GM03348 (cell line): ENCODE measurements at places on chromosomes 7 and 10.

DNA sequence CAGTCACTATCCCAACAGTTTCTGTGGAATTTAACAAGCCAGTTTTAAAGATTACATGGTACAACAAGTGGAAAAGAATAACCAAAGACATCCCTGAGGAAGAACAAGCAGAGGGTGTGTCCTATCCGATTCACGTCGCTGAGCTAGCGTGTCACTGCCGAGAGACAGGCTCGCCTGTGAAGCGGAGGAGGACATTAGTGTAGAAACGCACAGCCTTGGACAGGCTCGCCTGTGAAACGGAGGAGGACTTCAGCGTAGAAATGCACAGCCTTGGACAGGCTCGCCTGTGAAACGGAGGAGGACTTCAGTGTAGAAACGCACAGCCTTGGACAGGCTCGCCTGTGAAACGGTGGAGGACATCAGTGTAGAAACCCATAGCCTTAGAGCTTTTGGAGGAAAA, 52.7 kb upstream of the INPP5A start:
- no peak for DNase-seq

DNA sequence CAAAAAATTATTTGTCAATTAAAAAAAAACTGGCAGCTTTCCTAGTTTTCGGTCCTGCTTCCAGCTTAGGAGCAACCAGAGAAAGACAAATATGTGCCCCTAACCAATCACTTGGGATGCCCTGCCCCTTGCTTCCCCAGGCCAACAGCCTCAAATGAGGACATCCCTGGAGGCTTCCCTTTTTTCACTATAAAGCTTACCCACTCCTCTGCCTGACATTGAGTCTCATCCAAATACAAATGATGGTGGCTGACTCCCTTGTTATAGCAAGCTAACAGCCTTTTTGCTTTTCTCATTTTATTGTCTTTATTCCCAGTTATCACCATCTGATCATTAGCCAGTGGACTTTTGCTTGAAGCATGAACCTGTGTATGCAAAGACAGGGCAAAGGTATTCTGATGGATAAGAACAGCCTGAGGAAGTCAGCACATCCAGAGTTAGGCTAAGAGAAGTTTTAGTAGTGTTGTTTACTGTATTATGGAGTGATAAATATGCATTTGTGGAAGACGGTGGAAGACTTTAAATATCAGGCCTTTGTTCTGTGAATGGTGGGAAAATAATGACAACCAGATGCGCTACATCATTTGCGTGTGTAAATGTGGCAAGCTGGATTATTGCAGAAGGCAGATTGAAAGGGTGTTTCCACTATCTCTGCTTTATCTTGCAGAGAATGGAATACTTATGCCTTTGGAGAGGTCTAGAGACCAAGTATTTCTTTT, 1.7 kb upstream of the CCM2 start:
- DNase-seq: no peak

DNA sequence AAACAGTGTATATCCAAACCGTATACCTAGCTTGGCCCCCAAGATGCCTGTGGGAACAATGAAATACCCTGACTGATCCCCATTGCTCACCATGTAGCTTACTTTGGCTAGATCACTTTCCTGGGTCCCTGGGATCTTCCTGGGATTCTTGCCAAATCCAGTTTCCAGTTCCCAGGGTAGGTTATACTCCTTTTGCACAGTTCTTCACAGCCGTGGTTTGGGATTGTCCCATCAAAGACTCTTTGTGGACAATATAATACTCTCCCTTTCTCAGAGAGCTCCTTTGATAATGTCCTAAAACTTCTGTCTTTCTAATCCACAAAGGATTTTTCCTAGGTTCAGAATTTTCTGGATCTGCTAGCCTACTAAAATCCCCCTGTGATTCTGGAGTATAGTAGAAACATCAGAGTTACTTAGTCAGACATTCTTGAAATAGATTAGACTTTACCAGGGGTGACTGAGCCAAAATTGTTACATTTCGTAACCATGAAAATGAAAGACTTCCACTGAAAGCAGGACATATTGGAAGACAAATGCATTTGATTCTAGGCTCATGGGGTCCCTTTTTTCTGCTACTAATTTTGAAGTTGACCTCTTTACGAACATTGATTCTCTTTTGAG, 388.3 kb upstream of the ETV1 start:
- peak; percentile 78 for DNase-seq

DNA sequence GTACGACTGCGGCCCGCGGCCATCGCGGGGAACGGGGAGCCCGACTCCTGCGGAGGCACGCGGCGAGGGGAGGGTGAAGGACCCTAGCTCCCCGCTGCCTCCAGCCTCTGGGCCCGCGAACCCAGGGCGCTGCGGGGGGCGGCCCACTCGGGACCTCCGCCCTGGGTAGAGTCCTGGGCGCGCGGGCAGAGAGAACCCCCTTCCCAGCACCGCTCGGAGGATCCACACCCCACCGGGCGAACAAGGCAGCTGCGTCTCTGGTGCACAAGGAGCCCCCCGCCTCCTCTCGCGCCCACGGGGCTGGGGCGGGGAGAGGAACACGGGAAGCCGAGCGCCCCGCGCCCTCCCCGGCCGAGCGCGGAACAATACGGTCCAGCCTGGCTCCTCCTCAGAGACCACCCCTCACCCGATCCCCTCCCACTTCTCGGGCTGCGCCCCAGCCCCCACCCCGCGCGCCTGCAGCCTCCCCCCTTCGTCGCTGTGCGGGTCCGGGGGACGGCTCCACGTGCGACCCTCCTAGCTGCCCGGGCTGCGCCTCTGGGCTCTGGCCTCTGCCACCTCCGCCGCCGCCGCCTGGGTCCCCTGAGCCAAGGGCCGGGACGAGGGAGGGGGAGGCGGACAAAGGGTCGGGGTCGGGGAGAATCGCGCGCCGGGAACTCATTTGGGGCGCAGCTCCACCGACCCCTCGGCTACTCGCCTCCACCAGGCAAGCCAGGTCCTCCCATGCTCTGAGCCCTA, at the start of gene WDR86:
TSS of gene WDR86 (minus strand) at position 372 of the 738 bp plus-strand sequence. CDS start 449 bp downstream, outside the sequence.
- no peak for DNase-seq

DNA sequence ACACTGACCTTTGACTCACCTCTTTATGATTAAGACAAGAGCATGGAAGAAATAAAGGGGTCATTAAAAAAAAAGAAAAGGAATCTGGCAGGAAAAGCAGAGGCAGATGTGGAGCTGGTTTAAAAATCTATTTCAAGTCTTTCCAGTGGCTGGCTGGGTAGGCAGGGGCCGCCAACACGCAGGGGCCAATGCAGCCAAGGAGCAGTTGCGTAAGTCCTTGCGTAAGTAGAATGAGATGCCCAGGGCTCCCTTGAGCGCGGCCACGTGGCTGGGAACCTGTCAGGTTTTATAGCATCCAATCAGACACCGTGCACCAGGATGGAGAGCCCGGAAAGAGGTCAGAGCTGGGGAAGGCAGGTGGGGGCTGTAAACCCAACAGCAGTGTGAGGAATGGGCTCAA, 123.8 kb upstream of the INSYN2A start:
- DNase-seq: peak; percentile 48

DNA sequence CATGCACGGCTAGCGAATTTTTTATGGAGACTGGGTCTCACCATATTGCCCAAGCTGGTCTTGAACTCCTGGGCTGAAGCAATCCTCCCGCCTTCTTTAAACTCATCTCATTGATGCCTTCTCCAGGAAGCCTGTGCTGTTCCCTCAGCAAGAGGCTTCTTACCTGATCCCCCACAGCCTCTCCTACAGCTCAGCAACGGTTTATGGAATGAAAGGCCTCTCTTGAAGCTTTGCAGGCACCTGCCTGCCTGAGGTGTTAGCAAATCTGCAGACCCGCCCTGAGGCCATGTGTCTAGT, 468 bp upstream of the TRIM56 start:
- no peak for DNase-seq

DNA sequence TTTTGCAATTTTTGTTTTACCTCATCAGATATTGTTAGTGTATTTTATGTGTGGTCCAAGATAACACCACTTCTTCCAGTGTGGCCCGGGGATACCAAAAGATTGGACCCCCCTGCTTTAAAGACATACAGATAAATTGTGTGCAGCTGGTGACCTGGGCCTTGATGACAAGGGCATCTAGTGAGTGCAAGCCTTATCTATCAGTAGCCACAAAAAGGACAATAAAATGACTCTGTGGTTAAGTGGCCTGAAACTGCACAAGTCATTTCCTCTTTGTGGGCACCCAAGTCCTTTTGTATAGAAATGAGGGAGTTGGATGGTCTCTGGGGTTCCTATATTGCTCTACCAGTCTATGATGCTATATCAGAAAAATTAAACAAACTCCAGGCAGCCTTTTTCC, 98.1 kb downstream of the PARD3 start:
- no peak for DNase-seq

DNA sequence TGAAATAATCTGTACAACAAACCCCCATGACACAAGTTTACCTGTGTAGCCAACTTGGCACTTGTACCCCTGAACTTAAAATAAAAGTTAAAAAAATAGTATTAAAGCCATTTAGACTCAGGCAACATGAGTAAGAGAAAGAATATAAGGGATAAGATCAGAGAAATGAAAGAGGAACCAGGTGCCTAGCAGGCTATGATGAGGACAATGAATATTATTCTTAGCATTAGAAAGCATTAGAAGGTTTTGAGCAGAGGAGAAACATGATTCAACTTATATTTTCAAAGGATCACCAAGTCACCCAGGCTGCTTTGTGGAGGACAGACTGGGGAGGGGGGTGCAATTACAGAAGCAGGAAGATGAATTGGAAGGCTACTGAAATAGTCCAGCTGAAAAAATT, 48.1 kb upstream of the TES start:
- no peak for DNase-seq

DNA sequence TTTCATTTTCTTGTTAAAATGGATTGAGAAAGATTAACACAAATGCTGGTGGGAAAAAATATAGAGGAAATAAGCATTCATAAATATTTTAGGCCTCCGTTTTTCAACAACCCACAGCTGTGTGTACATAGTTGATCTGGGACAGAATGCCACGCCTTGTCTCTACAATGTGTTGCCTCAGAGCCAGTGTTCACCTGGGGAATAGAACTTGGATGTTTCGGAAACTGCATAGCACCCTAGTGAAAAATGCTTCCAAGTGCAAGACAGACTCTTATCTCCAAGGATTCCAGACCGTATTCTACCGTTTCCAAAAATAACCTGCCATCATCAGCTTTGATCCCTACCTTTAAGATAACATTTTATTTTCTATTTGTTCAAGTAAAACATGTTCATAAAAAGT, 260.9 kb downstream of the SDK1 start:
- no peak for DNase-seq

GRCh38 chr10:11782793-11783557, 40.2 kb upstream of the PROSER2 start:
- DNase-seq: peak; percentile 74

DNA sequence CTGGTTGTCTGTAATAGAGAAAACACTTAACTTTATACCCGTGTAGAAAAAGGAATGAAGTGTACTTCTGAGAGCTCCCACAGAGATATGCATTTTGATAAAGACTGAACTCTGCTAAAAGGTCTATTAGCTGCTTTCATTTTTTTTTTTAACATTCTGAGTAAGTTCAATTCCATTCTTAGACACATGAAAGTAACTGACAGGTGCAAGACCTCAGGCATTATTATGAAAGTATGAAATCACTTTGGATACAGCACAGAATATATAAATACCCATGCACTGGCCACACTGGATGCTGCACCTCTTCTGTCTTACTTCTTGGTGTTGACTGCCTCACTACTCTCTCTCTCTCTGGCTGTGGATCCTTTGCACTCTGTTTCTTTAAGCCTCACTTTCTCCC, 46.2 kb downstream of the VWDE start:
- DNase-seq: no peak

- DNase-seq: peak; percentile 36
Measured at GRCh38 chr7:137454246-137454724, 110.8 kb upstream of the PTN start.

DNA sequence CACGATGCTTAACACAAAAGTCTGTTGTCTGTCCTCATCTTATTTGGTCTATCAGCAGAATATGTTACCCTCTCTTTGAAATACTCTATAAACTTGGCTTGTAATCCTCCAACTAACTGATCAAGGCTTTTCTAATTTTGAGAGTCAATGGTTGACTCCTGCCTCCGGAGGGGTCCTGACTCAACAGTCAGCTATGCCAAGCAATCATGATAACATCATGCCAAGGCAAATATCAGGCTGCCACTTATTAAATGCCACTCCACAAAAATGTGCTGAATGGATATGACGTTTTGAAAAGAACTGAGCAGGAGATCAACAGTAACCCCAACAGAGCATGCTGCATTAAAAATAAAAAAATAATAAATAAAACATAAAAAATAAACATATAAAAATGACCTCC, 116.1 kb downstream of the PARD3 start:
- DNase-seq: peak; percentile 64

DNA sequence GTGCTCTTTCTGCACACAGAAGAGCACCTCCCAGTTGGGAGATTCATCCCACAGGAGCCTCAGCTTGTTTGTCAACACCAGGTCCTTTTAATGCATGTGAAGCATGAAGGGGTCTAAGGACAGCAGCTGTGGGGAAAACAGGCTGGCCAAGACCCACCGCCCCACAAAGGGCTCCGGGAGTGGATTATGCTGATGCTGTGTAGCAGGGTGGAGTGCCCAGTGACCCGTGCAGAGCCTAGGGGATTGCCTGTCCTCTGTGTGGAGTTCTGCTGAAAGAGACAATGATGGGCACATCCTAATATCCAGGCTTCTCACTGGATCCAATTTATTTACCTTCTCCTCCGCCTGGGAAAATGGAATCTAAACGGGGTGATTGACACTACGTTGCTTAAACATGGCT, 74.0 kb downstream of the PIP4K2A start:
- DNase-seq: no peak

GRCh38 chr10:31138026-31138553, 106.4 kb upstream of the ZNF438 start:
- no peak for DNase-seq

GRCh38 chr7:107944411-107945169, 53.6 kb downstream of the DLD start:
- no peak for DNase-seq

- no peak for DNase-seq
Measured at GRCh38 chr10:12848439-12849173, 152.9 kb downstream of the CCDC3 start.

- DNase-seq: no peak
Measured at GRCh38 chr7:52365349-52365748, 670.1 kb upstream of the POM121L12 start.

- no peak for DNase-seq
Measured at GRCh38 chr7:111238886-111239285, 148.0 kb downstream of the LRRN3 start.

GRCh38 chr10:11235771-11236170, 218.1 kb downstream of the CELF2 start:
- DNase-seq: no peak

DNA sequence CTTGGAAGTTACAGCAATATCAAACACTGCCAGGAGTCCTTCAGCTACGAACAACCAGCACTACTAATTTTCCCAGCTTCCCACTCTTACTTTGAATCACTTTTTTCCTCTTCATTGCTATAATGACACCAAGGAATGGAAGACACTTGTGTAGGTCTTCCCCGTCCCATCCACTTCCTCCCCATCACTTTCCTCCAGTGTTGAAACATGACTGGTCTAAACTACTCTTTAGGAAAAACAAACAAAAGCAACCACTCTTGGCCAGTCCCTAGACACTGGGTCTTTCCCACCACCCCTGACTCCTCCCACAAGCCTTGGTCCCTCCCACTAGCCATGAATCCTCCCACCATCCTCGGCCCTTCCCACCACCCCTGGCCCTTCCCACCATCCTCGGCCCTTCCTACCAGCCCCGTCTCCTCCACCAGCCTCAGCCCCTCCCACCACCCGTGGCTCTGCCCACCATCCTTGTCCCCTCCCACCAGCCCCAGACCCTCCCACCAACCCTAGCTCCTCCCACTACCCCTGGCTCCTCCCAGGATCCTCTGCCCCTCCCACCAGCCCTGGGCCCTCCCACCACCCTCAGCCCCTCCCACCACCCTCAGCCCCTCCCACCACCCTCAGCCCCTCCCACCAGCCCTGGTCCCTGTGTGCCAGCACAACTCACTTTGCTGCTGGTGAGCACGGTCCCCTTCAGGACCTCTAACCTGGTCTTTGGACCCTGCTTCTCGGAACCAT, 68.5 kb downstream of the CXCL12 start:
- DNase-seq: no peak
